ENCODE measurements at places on chromosomes 4 and X. TPM values are rescaled to one million over a fixed set of nuclear protein-coding genes. Genes with fewer than 3 reads are reported as not detected.
A peak's percentile ranks its signal among the peaks of the same experiment; 100 is the strongest.

GRCh38 chr4:10098780-10099160 is 17.8 kb downstream of the WDR1 start:
- H3K27me3 ChIP-seq = no peaks in the 10 kb centered on the region
- no peak overlapping the region for H3K4me3 ChIP-seq
- peaks cover 46% of the 10 kb centered on the region for H3K4me1 ChIP-seq
- DNase-seq = no peak
- H3K27ac ChIP-seq = peak overlapping the region; percentile 10
- peaks cover 55% of the 10 kb centered on the region for H3K36me3 ChIP-seq

DNA sequence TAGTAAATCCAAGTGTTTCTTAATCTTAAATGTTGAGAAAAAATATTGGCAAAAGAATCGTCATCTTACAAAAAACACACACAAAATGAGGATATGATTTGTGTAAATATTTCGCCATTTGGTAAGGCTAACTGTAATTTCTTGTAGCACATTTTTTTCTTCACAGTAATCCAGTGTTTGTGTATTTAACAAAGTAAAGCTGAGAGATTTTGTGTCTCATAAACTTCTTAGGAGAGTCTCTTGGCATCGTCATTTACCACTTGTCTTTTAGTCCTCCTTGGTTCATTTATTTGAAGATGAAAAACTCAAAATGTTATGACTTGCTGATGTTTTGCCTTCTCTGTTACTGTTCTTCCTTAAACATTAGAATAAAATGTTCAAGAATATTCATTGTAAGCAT is 326.7 kb upstream of the PITX2 start:
- no peak overlapping the region for H3K4me3 ChIP-seq
- no peak overlapping the region for H3K27ac ChIP-seq
- H3K36me3 ChIP-seq = no peaks in the 10 kb centered on the region
- DNase-seq = no peak
- no peaks in the 10 kb centered on the region for H3K27me3 ChIP-seq
- H3K4me1 ChIP-seq = no peaks in the 10 kb centered on the region

DNA sequence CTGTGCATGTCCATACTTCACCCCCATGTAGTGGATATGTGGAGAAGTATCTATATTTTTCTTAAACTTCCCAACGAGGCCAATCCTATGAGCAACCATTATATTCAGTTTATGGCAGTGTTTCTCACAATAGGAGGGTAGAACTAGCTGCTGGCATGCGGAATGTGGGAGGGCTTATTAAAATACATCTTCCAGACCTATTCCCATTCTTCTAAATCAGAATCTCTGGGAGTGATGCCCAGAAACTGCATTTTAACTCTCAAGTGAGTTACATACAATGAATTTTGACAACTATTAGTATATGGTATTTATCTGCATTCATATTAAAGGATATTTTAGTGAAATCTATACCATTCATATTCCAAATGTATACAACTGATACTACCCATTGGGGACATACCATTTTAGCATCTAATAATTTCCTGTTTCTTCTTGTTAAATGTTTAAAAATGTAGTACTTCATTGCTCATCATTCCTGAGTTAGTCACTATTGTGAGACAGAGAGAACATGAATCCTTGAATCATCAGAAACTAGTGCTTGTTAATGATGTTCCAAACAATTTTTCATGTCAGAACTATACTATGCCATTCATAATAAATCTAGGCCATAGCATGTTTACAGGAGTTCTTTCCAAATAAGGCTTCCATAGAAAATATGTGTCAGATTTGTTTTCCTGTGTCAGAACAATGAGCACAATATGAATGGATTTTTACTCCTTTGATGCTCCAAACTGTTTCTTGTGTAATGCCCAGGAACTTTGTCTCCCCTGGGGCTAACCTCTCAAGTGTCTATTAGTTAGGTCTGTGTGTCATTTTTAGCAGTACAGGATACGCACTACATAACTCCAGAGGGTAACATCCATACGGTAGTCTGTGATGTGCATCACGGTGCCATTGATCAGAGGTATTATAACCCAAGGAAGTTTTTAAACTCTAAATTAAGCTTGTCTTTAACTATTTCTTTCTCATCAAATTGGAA is 198.8 kb upstream of the BMP3 start:
- H3K27me3 ChIP-seq = no peaks in the 10 kb centered on the region
- no peaks in the 10 kb centered on the region for H3K36me3 ChIP-seq
- H3K4me1 ChIP-seq = no peaks in the 10 kb centered on the region
- H3K27ac ChIP-seq = no peak overlapping the region
- no peak for DNase-seq

DNA sequence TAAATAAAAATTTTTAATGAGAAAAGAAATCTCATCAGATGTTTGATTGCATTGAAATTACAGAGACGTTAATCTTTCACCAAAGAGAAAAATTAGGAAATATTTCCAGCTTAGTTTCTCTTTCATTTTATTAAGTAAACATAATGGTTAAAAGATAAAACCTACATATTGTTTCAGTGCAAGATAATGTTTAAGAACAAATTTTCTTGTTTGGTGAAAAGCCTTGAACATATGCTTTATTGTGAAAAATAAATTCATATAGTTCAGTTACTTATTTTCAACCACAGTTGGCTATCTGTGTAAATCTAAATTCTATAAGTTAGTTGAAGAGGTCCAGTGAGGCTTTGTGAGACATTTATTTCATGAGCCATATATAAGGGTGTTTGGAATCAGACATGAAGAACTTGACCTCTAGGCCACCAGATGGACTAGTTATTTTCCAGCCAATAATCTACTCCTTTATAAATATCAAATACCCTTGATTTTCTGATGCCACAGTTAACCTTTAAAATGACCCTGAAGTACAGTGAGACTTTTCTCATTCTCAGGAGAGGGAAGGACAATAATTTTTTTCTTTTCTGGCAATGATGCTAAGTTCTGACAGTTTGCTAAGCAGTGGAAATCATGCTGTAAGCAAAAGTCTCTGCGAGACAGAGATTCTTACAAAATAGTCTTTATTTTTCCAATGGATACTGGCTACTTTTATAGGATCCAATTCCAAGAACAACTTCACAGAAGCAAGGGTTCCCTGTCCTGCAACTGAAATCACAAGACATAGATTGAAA is 2.5 kb downstream of the ARSJ start:
- no peak overlapping the region for H3K27ac ChIP-seq
- no peaks in the 10 kb centered on the region for H3K4me1 ChIP-seq
- H3K27me3 ChIP-seq = no peaks in the 10 kb centered on the region
- DNase-seq = no peak

DNA sequence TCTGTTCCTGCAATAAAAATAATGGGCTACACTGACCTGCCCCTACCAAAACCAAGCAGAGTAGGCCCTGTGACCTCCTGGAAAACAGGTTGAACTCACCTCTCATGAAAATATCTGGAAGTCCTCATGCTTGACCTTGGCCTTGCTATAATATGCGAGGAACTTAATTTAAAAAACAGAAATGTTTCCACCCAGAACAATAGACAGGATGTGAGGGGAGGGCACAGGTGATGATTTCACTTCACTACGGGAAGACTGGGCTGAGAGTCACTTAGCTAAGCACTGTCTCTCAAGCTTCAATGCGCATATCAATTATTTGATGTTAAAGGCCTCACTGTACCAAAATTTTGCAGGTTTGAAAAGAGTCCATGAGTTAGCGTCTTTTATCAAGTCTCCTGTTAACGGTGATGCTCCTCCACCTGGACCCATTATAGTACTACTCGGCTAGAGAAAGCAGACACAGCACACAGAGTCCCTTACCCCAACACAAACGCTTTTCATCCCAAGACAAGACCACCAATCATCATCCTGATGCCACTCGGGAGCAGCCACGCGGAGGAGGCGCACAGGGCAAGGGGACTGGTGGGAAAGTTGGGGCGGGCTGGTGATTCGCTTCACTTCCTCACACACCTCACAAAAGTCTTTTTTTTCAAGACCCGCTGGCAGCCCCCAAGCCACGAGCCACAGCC is 25.9 kb downstream of the ZNF721 start:
- peaks cover 21% of the 10 kb centered on the region for H3K36me3 ChIP-seq
- peaks cover 8% of the 10 kb centered on the region for H3K4me1 ChIP-seq
- H3K4me3 ChIP-seq = peak overlapping the region; percentile 89
- H3K27me3 ChIP-seq = no peaks in the 10 kb centered on the region
- DNase-seq = no peak

DNA sequence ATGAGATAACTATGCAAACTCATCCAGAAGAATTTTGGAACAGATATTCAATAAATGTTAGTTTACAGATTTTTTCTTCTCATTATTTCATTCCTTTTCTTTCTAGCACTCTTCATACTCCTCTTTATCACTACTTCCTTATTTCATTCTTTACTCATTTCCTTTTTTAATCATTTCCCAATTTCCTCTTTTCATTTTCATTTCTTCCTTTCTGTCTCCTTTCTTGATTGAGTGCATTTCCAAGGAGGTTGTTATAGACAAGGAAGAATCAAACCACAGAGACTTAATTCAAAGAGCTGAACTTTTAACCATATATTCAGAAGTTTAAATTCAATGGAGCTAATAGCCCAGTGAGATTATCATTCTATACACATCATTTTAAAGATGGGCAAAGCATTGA is 600.7 kb downstream of the ARAP2 start:
- H3K4me1 ChIP-seq = no peaks in the 10 kb centered on the region

DNA sequence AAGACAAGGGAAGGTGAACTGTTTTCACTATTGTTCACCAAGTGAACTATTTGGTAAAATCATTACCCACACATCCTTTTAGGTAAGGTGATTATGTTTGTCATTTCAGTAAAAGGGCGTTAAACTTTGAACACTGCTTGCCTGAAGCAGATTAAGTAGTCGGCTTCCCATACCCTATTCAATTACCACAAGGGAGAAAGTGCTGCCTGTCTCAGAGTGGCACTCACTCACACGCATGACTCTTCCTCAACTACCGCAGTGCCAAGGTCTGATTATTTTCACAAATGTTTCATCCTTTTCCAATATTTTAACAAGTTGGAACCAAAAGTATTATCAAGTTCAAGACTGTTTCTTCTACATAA is 11.0 kb downstream of the VEGFC start:
- no peak overlapping the region for H3K4me3 ChIP-seq
- H3K36me3 ChIP-seq = no peaks in the 10 kb centered on the region
- no peak for DNase-seq
- H3K4me1 ChIP-seq = peaks cover 50% of the 10 kb centered on the region
- H3K27me3 ChIP-seq = no peaks in the 10 kb centered on the region

DNA sequence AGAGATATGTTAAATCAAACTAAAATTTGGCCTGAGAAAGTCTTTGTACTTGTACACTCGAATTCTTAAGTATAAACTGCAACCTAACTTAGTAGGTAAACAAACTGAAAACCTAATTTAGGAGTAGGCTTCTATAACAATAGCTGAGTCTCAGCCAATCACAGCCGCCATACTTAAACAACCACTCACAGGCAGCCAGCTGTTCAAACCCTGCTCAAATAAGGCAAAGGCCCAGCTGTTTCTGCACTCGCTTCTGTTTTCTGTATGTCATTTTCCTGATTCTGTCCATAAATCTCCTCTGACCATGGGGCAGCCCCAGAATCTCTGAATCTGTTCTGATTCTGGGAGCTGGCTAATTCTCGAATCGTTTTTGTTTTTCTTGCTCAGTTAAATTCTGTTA is 7.8 kb upstream of the PLS3 start:
- H3K27ac ChIP-seq = no peak overlapping the region
- H3K36me3 ChIP-seq = no peaks in the 10 kb centered on the region
- no peaks in the 10 kb centered on the region for H3K4me1 ChIP-seq
- H3K4me3 ChIP-seq = no peak overlapping the region
- no peak for DNase-seq
- H3K27me3 ChIP-seq = no peaks in the 10 kb centered on the region

GRCh38 chr4:87118421-87118820 is 102.0 kb downstream of the KLHL8 start:
- no peaks in the 10 kb centered on the region for H3K27me3 ChIP-seq
- peaks cover 19% of the 10 kb centered on the region for H3K36me3 ChIP-seq
- DNase-seq = peak; percentile 35

DNA sequence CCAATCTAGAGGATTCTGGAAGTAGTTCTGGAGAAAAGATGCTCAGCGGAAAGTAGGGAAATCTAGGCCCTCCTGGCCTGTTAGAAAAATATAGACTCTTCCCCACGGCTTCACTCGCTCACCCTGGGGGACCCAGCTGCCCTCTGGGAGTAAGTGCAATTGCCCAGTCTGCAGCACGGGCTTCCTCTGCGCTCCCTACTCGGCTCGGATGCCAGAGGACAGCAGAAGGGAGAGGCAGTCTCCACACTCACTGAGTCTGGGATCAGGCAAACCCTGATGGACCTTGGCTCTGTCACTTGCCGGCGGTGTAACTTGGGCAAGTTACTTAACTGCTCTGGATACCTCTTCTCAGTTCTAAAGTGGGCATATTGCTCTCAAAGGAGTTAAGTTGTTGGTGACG is 2.1 kb downstream of the SHISA3 start:
- no peak for DNase-seq
- H3K27me3 ChIP-seq = no peaks in the 10 kb centered on the region
- H3K4me1 ChIP-seq = peaks cover 19% of the 10 kb centered on the region
- H3K4me3 ChIP-seq = no peak overlapping the region

GRCh38 chr4:10461850-10462400 is 4.7 kb upstream of the ZNF518B start:
- no peaks in the 10 kb centered on the region for H3K36me3 ChIP-seq
- no peak overlapping the region for H3K4me3 ChIP-seq
- no peak for DNase-seq
- H3K27ac ChIP-seq = no peak overlapping the region

GRCh38 chrX:98371994-98372393 is 1488.3 kb downstream of the RPA4 start:
- no peaks in the 10 kb centered on the region for H3K4me1 ChIP-seq
- no peaks in the 10 kb centered on the region for H3K27me3 ChIP-seq
- H3K36me3 ChIP-seq = no peaks in the 10 kb centered on the region
- no peak overlapping the region for H3K27ac ChIP-seq

DNA sequence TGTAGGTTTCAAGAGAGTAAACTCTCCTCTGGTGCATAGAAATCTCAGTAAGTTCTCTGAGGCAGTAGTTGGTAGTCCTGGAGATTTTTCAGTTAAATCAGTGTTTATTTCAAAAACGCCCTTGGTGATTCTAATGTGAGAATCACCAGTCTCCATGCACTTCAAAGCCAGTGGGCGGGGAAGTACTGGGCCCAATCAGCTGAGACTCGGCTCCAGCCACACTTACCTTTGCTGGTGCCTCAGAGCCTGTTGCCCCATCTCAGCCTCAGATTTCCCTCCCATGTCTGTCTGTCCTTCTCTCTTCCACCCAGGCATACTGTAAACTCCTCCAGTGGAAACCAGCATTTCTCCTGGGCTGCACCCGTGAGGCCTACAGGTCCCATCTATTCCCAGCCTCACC is 7.4 kb upstream of the MGST2 start:
- no peak for DNase-seq
- H3K4me1 ChIP-seq = peaks cover 3% of the 10 kb centered on the region
- no peak overlapping the region for H3K27ac ChIP-seq

DNA sequence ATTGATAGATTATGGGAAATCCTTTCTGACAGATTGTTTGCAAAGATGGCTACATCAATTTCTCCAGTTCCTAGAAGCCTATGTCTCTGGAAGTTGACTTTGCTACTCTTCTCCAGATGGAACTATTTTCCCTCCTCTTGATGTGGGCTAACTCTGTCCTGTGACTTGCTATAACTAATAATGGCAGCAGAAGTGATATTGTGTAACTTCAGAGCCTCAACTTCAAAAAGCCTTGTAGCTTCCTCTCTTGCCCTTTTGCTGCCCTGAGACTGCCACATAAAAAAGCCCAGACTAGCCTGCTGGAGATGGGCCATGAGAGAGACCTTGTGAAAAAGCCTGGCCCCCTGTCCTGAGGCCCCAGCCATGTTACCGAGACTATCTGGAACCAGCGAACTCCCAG is 210.7 kb upstream of the SLC7A11 start:
- H3K4me1 ChIP-seq = no peaks in the 10 kb centered on the region
- H3K27me3 ChIP-seq = no peaks in the 10 kb centered on the region
- H3K4me3 ChIP-seq = no peak overlapping the region
- no peak for DNase-seq
- H3K27ac ChIP-seq = no peak overlapping the region

Gene GPR119
- total RNA-seq = not detected

Gene KIAA1210
- 0.08 TPM for total RNA-seq

Gene FABP2
- total RNA-seq = not detected

Gene NAP1L5
- total RNA-seq = 14.1 TPM

Gene EMCN
- 57.7 TPM for total RNA-seq

All from thyroid gland (tissue), 4 donors.